NCI-H2107 (cell line): ENCODE measurements at places on chromosomes 7 and 10.

DNA sequence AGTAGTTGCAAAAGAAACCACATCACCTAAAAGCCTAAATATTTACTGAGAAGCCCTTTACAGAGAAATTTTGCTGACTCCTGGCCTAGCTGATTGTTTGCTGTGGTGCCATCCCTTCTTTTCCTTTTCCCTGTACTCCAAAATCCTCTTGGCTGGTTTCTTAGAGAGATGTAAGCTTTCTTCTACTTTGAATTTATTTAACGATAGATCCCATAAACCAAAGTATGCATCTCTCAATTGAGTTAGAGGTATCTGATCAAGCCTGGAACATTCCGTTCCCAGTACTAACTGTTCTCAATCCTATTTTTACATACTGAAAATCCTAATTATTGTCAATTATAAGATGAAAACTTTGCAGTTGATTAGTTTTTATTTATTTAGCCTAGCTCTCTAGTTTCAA is 6.3 kb downstream of the TMEM60 start:
- no peak for DNase-seq

DNA sequence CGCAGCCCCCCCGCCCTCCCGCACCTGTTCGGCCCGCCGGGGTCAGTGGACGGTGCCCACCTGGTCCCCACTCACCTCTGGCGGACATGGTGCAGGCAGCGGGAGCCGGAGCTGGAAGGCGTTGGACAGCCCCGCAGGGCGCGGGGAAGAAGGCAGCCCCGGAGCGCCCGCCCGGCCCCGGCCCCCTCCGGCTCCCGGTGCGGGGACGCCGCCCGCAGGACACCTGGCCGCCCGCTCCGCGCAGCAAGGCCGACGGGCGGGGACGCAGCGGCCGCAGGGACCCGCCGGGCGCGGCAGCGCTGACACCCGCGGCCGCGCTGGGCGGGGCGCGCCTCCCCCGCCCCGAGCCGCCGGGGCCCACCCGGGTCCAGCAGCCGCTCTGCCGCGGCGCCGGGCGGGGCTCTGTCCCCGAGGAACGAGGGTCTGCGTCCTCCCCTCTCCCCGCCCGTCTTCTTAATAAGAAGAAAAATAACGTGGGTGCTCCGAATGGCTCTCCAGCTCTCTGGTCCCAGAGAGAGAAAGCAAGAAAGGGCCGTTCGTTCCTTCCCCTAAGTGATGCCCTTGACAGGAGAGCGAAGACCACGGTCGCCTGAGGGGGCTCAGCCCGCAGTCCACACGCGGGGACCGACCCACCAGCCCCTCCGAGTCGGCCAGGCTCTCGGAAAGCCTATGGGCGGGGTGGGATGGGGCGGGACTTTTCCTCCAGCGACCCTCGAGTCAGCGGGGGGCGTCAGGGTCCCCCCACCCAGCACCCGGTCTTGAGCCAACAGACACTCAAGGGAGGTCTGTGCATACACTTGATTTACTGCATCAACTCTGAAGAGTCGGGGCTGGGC is 53.4 kb upstream of the FHIP2A start:
- no peak for DNase-seq

GRCh38 chr10:74924251-74924963 is 98.0 kb downstream of the KAT6B start:
- no peak for DNase-seq

- DNase-seq = no peak
Observed at GRCh38 chr10:109411917-109412316, 511.4 kb downstream of the XPNPEP1 start.

DNA sequence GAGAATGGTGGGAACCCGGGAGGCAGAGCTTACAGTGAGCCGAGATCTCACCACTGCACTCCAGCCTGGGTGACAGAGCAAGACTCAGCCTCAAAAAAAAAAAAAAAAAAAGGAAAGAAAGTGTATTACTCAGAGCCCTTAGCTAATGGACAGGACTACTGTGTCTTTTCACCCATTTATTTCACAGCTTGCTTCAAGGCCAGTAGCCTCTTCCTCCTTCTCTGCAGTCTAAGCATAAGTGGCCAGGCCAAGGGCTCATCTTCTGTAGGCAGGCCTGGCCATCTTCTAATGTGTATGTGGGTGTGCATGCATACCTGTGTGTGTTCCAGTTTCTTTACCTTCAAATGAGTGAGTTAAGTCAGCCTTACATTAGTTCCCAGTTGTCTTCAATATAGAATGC is 94.8 kb upstream of the GDF10 start:
- no peak for DNase-seq

- DNase-seq = no peak
Observed at GRCh38 chr7:37342176-37342687, 106.4 kb downstream of the ELMO1 start.

DNA sequence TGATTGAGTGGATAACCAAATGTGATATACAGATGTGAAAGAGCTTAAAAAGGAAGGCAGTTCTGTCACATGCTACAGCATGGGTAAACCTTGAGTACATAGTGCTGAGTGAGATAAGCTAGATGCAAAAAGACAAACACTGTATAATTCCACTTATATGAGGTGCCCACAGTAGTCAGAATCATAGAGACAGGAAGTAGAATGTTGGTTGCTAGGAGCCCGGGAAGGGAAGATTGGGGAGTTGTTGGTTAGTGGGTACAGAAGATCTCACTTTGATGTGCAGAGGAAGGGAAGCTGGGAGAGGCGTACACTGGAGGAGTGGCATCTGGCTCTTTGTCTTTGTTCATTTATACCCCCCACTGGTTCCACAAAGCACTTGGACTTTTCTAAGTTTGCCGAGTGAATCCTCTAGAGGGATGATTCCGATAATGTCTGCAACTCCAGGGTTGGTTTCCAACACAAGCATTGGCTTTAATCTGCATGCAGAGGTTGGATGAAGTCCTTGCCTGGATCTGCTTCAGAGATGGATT is 39.5 kb downstream of the TSPAN14 start:
- DNase-seq = no peak

DNA sequence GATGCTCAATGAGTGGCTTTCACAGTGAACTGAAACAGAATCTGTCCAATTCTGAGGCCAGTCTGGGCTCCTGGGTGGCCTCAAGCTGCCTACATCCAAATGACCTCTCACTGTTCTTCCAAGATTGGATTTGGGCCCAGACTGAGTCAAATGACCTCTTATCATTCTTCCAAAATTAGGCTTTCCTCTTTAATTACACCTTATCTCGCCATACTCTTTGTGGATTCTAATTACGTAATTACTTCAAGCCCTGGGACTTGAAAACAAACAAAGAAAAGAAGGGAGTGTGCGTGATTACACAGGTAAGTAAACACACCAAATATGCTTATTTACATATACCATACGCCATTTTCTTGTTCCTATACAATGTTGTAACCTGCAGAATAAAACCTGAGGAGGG is 18.8 kb downstream of the SORBS1 start:
- no peak for DNase-seq

- no peak for DNase-seq
Observed at GRCh38 chr10:74432841-74433594, 282.0 kb downstream of the ADK start.

- DNase-seq = no peak
Observed at GRCh38 chr10:89164080-89164479, 43.0 kb downstream of the CH25H start.

DNA sequence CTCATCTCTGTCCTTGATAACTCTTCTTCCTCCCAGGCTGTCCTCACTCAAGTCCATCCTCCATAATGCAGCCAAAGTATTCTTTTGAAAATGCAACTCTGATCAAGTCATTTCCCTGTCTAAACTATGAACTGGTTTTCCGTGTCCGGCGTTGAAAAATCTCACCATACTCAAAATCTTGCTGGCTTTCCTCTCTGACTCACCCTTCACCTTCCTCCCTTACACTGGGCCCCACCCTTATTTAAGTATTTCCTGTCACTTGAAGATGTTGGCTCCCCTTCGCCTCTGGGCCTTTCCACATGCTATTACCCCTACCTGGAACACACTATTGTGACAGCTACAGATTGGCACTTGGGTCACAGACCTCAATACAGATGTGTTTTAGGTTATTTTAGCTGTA is 515.6 kb downstream of the INHBA start:
- DNase-seq = no peak

- no peak for DNase-seq
Observed at GRCh38 chr10:17290226-17290625, 62.2 kb downstream of the VIM start.

GRCh38 chr7:150742286-150742968 is 5.2 kb downstream of the GIMAP5 start:
- DNase-seq = no peak

DNA sequence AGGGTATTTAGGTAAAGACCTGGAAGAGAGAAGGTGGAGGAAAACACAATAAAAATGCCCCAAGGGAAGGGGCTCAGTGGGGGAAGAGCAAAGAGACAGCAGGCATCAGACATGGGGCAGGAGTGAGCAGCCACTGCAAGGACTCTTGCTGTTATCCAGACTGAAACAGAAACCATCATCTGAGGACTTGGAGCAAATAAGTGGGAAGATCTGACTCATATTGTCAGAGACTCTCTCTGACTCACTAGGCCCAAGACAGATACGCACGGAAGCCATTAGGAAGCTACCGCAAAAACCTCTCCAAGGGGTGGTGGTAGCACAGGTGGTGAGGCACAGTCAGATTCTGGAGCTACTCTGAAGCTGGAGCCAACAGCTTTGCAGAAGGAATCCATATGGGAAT is 110.7 kb downstream of the RNF32 start:
- DNase-seq = no peak

DNA sequence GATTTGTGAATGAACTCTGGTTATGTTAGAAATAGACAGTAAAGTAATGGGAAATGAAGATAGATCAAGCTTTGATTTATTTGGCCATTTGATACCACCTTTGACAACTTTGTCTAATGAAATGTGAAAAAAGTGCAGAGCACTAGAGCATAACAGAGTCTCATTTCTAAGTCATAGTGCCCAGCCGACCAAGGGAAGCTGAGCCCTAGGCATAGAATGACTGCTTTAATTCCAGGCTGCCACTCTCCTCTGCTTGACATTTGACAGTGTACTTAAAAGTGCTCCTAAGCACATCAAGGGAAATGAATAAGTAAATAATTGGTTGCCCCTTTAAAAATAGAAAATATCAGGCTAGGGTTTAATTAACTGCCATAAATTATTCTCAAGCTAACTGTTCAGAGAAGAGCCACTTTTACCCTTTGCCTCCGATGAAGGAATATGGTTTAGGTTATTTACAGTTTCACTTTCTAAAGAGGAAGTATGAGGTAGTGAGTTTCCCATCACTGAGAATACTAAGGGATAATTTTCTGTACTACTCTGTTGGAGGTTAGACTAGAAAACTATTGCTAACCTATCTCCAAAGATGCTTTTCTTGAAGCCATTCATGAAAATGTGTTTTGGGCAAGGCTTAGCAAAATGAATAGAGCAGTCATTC is 591.6 kb downstream of the REEP3 start:
- no peak for DNase-seq

- DNase-seq = no peak
Observed at GRCh38 chr10:113297226-113297625, 255.6 kb upstream of the HABP2 start.

GRCh38 chr10:70500368-70500767 is 21.8 kb downstream of the PALD1 start:
- no peak for DNase-seq

DNA sequence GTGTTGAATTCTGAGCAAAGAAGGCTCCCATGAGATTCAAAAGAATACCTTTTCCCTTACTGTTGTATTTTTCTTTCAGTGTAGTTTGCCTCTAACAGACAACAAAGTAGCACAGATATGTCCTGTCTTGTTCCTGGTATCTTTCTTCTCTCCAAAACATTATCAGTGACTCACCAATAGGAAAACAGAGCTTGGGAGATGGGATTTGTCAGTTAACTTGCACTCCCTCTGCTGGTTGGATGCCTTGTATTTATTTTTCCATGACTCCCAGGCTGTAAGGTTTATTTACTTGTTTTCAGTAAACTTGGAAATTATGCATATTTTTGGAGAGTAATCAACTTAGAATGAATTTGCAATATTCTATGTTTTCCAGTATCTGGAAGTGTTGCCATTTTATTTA is 129.7 kb downstream of the SAMD9 start:
- DNase-seq = no peak

- DNase-seq = no peak
Observed at GRCh38 chr7:86908948-86909347, 150.5 kb downstream of the ELAPOR2 start.

DNA sequence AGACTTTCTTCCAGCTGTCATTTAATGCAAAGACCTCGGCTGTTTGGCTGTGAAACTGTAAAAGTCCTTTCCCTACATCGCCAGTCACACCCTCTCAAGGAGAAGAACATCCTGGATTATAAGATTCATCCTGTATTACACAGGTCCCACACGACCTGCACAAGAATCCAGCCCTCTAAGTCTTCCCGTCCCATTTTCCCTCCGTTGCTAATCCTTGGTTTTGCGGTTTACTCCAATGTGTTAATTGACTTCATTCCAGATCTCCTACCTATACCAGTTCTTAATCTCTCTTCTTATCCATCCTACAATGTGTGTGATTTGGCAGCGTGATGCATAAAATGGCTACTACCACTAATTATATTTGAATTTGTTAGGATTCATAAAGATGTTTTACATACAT is 110.4 kb downstream of the COL28A1 start:
- no peak for DNase-seq

DNA sequence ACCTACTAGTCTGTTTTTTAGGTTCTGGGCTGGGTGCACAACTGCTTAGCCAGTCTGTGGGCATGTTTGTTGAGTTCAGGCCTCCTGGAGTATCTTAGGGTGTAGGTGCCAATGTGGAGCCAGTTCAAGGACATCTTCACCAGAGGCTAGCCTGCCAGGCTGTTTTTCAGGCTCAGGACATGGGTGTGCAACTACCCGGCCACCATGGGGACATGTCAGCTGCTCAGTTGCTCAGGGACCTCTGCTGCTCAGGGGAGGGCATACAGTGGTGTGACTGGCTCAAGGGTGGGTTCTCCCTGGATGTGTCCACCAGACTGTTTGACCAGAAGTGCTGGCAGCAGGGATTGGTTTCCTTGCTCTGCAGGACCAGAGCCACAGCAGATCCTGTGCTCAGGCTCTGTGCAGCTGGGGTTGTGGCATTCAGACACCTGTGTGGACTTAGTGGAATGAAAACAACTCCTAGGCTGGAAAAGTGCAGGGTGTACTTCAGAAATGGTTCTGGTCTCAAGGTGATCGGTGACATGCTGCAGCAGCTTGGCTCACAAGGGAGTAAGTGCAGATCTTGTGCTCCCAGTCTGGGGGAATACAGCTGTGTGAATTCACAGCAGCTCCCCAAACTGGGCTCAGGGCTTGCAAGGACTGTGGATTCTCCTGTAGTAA is 44.8 kb downstream of the PALS2 start:
- no peak for DNase-seq

GRCh38 chr10:126905776-126906703 is 812 bp downstream of the DOCK1 start:
- no peak for DNase-seq

DNA sequence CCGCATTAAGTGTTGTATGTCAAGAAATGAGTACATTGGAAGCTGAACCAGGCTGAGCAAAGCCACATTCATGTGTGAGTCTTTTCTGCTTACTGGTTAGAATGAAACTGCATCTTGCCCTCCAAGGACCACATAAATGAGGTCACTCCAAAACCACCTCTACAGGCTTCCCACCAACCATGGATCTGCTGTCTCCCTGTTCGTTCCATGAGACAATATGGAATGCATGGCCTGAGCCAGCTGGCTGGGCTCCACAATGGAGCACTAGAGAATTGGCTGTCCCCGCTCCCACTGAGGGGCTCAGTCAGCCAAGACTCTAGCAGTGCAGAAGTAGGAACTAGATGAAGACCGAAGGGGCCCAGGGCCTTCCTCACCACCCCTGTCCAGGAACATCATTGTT is 120.8 kb downstream of the TNS3 start:
- no peak for DNase-seq
